H54 (cell line): ENCODE measurements at places on chromosomes 5 and 9.

GRCh38 chr5:172086194-172086975 lies 79.9 kb upstream of the FBXW11 start:
- DNase-seq, result no peak

DNA sequence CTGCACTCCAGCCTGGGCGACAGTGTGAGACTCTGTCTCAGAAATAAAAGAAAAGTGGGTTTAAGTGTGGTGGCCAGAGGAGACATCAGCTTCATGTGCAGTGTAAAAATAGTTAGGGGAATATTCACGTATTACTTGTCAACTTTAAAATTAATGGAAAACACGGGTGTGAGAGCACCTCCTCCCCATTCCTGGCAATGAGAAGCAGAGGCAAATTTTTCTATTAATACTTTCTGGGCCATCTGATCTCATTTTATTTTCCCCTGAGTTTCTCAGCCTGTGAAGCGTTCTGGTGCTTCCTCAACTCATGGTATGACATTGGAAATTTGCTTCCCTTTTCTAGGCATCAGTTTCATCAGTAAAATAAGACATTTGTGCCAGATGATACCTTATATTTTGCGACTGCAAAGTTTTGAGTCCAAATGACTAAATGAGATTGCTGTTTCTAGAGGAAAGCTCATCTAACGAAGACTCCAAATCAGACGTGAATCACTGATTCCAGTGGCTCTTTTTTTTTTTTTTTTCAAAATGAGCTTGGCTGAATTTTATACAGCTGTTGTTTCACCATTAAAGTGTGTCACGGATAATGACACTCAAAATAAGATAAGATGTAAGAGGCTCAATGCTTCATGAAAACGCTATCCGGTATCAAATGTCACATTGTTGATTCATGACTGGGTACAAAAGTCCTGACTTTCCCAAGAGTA lies 104.6 kb downstream of the MSX2 start:
- no peak for DNase-seq

DNA sequence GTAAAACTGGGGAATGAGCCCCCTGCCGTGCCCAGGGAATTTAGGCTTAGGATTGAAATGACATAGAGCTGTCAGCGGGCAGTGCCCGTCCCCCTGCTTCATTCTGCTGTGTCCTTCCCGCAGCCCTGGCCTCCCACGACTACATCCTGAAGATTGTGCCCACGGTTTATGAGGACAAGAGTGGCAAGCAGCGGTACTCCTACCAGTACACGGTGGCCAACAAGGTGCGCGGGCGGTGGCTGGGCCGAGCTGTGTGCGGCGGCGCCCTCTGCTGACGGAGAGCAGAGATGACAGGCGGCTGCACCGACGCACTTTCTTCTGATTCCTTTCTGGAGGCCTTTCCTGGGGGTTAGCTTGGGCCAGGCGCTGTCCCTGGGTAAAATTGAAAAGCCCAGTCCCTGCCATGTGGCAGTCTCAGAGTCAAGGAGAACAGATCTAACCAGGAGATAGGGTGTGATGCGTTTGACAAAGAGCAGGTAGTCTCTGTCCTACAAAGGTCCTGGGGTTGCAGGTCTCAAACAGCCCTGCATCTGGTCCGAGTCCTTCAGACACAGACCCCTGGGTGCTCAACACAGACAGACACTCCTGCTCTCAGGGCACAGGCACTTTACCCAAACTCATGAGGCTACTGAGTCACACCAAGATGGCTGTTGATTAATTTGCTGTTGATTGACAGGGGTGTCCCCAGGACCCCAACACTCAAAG lies 26.8 kb upstream of the RPL26L1 start:
- peak; percentile 52 for DNase-seq

DNA sequence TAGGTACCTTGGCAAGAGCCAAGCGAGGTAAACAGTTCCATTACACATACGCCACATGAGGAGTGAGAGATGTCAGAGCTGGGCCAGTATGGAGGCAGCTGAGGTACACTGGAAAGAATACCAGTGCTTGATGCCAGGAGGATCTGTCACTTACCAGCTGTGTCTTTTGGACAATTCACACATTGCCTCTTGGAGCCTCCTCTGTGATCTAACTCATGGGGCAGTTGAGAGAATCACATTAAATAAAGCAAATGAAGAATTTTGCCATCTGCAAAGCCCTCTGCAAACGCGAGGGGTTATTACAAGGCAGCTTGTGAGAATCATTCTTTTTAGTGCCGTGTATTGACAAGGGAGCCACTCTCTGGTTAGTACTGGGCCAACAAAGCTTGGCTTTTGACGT lies 429.7 kb upstream of the KLF4 start:
- no peak for DNase-seq

- DNase-seq, result peak; percentile 11
These were observed 190.6 kb downstream of the MAT2B start for GRCh38 chr5:163695830-163696578.

DNA sequence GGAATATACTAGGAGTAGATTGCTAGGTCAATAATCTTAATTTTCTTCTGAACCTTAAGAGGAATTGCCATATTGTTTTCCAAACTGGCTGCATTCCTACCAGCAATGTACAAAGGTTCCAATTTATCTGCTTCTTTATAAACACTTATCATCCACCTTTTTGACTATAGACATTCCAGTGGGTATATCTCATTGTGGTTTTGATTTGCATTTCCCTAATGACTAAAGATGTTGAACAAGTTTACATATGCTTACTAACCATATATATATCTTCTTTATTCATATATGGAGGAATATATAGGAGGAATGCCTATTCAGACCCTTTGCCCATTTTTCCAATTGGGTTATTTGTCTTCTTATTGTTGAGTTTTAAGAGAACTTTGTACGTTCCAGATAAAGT lies 7.6 kb downstream of the DNAJC18 start:
- DNase-seq, result no peak

- DNase-seq, result no peak
These were observed 301.5 kb downstream of the SEMA5A start for GRCh38 chr5:9244417-9244816.

DNA sequence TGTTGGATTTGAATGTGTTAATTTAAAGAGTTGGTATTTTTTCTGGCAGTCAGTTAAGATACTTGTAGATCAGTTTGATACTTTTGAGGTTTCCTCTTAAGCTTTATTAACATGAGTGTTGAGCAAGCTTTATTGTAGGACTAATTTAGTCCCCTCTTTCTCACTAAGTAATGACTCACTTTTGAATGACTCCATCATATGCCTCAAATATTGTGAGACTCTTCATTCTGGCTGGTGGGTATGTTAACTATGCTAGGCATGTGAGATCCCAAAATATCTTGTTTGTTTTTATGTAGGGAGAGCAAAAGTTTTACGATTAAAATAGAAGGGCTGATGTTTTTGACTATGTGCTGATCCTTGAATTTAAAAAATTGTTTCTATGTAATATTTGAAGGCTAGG lies 355.7 kb downstream of the IZUMO3 start:
- DNase-seq, result no peak

DNA sequence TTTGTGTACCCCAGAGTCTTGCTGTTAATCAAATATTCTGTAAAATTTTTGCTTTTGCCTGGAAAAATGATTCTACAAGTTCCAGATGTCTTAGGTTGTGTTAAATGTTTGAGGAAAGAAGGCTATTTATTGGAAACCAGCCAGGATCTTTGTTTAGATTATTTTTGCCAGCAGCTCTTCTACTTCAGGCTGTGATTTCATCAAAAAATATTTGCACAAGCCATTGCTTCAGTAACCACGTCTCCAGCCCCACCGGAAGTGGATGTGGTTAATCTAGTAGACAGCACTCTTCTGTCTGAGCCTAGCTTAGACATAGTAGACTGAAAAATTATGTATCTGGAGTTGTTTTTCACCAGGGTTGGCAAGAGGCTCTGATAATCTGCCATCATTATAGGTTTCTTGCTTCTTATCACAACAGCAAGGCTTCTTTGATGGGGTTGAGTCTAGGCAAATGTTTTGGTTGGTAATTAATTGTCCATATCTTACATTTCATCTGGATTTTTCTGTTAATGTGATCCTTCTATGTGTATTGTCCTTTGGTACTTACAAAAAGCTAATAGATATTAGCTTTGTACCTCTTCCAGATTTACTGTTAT lies 17.1 kb downstream of the KCTD16 start:
- no peak for DNase-seq

GRCh38 chr5:134784241-134784920 lies 25.8 kb downstream of the DDX46 start:
- no peak for DNase-seq

- DNase-seq, result no peak
These were observed 46.7 kb upstream of the TMC1 start for GRCh38 chr9:72474676-72475075.

GRCh38 chr5:143600396-143601075 lies 197.1 kb upstream of the NR3C1 start:
- DNase-seq, result no peak

DNA sequence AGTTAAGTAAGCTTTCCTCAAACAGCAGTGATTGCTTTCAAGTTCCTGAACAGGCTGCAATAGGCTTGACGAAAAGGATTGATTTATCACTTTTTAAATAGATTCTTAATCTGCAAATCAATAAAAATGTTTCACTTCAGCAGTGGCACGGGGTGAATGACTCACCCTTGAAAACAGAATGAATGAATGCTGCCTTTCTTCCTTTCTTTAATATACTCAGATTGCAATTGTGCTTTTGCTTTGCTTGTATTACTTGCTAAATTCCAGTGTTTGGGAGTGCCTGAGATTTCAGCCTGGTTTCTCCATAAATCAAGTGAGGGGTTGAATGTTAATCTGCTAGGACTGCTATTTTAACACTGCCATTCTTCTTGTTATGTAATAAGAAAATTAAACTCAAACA lies 1293.8 kb downstream of the PTPRD start:
- no peak for DNase-seq

DNA sequence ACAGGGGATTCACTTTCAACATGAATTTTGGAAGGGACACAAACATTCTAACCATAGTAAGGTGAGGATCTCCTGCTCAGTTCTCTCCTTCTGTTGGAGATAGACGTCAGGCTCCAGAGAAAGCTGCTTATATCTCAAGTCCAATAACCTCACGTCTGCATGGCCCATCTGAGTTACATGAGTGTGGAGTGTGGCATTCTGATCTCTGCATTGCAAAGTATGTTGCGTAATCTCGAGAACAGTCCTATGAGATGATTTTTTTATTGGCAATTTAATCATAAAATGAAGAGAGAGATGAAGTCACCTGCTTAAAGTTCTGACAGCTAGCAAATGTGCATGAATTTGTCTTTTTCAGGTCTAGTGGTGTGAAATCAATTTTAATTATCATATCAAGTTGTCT lies 118.8 kb downstream of the SLC12A2 start:
- no peak for DNase-seq

- DNase-seq, result no peak
These were observed 74.7 kb downstream of the PPARGC1B start for GRCh38 chr5:149804478-149805450.

GRCh38 chr5:40784027-40784653 lies 14.0 kb downstream of the PRKAA1 start:
- DNase-seq, result no peak

- no peak for DNase-seq
These were observed 709.3 kb downstream of the MAT2B start for GRCh38 chr5:164214698-164215097.

DNA sequence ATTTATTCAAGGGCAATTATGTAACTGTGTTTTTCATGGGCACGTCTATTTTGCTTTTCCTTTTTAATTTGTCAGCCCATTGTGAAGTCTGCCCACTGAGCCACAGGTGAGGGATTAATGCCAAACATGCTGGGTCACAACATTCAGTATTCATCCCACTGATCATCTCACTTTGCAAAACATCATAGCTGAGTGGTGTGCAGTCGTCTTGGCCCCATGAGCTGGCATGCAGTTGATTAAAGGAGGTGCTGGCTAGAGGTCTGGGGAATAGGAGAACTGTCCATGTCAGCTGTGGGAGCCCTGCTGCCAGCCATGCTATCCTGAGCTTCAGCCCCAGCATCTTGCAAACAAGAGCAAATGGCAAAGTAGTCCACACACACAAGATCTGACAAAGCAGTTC lies 11.7 kb upstream of the ESM1 start:
- DNase-seq, result no peak

DNA sequence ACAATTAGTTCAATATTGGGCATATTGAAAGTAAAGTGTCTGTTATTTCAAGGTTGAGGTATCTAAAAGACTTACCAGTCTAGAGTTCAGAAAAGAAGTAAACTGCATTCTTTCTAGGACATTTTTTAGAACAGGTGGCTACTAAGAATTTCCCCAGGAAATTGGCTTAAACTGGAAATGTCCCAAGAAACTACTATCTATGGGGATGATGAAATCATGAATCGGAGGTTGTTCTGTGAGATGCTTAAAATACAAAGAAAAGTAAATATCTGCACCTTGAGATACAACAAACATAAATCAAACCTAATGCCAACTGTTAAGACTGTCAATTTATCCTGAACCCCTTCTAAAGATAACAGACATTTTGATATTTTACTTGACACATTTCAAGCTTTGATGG lies 226.5 kb upstream of the NREP start:
- no peak for DNase-seq

DNA sequence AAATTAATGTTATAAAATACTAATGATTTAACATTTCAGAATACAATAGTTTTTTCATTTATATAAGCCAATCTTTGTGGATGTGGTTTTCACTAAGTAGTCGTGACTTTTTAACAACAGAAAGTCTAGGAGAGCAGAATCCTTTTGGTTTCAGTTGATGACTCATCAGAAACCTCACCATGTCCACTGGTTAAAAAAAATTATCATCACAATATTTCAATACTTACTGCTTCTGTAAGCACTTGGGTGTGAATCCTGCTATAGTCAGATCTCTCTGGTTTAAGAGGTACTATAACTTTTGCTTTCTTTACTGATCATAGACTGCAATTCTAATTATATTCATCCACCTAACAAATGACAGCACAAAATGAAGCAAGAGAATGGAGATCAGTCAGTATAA lies 77.2 kb downstream of the MRPS30 start:
- peak; percentile 19 for DNase-seq

DNA sequence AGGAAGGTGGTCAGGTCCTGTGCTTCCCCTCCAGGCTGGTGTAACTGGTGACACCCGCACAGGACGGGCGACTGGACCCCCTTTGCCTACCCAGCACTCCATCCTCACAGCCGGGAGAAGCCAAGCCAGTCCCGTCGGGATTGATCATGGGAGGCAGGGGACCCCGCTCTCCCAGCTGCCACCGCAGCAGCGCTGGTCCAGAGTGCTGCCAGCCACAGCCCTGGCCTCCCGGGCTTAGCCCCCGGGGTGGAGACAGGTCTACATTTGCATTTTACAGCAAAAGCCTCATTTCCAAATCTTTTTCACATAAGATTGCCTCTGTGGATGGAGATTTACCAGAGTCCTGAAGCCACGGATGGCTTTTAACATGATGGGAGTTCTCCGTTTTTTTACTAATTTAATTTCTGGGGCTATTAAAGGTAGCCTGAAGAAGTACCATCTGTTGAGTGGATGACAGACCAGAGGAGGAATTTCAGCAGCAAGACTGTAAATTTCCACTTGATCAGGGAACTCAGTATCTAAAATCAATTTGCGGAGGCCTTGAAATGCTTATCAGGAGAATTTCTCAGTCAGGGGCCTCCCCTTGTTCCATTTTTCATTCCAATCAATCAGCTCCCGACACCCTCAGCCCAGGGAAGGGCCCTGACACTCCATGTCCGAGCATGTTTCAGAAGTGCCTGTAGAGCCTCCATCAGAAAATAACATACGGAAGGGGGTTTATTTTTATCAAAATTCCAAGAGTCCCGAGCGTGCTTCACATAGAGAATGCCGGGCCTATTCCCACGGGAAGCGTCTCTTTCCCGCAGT lies 80.6 kb downstream of the OLFM1 start:
- no peak for DNase-seq
